Aorta (tissue), 5 donors: ENCODE measurements at places on chromosomes 6 and 20. TPM values are rescaled to one million over a fixed set of nuclear protein-coding genes. Genes with fewer than 3 reads are reported as not detected.

- H3K27ac ChIP-seq: no peak overlapping the region
- no peak for DNase-seq
- no peaks in the 10 kb centered on the region for H3K27me3 ChIP-seq
These were observed 39.5 kb downstream of the DAAM2 start for GRCh38 chr6:39831701-39832100.

- no peaks in the 10 kb centered on the region for H3K36me3 ChIP-seq
- H3K27me3 ChIP-seq: no peaks in the 10 kb centered on the region
- DNase-seq: peak; percentile 33
- no peaks in the 10 kb centered on the region for H3K4me1 ChIP-seq
These were observed 89.9 kb downstream of the YTHDF1 start for GRCh38 chr20:63125838-63126601.

DNA sequence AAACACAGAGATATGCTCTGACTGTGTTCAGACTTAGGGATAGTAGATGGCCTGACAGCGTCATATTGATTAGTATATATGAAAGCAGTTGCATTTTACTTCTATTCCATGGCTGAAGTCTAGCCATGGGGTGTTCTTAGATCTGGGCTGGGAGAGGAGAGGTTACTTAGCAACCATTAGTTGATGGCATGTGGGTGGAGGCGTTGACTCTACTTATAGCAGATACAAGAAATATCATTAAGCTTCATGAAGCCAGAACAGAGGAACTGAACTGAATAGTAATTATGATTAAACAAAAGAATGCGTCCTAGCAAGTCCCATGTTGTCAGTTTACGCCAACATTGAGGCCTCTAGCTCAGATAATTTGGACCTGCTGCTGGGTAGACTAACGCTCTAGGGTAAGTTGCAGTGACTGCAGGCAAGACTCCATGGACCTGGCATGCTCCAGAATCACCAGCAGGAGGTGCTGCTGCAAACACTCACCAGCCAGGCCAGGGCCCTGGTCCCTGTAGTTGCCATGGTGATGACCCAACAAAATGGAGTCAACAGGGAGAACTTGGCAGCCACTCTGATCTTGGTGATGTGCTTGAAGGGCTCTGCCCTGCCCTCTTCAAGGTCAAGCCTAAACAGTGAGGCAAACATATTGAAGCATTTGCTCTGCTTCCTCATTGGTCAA, 477.3 kb downstream of the PREX1 start:
- DNase-seq: no peak
- no peak overlapping the region for H3K27ac ChIP-seq
- no peak overlapping the region for H3K4me3 ChIP-seq

GRCh38 chr6:36914227-36914794, 28.6 kb downstream of the C6orf89 start:
- no peaks in the 10 kb centered on the region for H3K27me3 ChIP-seq
- no peak overlapping the region for H3K27ac ChIP-seq
- no peak overlapping the region for H3K4me3 ChIP-seq
- peaks cover 11% of the 10 kb centered on the region for H3K4me1 ChIP-seq

SNHG17 gene
- 46.2 TPM for total RNA-seq

SLC22A7 gene
- not detected for total RNA-seq
